ENCODE measurements at places on chromosomes 1 and 21.

GRCh38 chr1:33257772-33258712, 1.8 kb downstream of the ZNF362 start:
- no peak for DNase-seq

GRCh38 chr1:29291756-29292155, 55.4 kb downstream of the PTPRU start:
- no peak for DNase-seq

GRCh38 chr1:158246650-158247049, 7.6 kb upstream of the CD1A start:
- no peak for DNase-seq

- DNase-seq, result no peak
These were observed 51.2 kb downstream of the WLS start for GRCh38 chr1:68181165-68181556.

- peak; percentile 5 for DNase-seq
These were observed 125.7 kb upstream of the CXADR start for GRCh38 chr21:17387030-17387617.

- no peak for DNase-seq
These were observed 31.6 kb upstream of the C1orf146 start for GRCh38 chr1:92186081-92186480.

All from stimulated activated CD4-positive, alpha-beta T cell treated with anti-CD3 and anti-CD28 coated beads, Interleukin-1b, Interleukin-23, amount 100 ng/mL, for 1 hour (primary cell).